ENCODE measurements at places on chromosomes 4 and X.

GRCh38 chr4:32462944-32463343, 1742.8 kb downstream of the PCDH7 start:
- no peak for DNase-seq

- no peak for DNase-seq
Observed at GRCh38 chr4:24203926-24204325, 314.1 kb upstream of the PPARGC1A start.

DNA sequence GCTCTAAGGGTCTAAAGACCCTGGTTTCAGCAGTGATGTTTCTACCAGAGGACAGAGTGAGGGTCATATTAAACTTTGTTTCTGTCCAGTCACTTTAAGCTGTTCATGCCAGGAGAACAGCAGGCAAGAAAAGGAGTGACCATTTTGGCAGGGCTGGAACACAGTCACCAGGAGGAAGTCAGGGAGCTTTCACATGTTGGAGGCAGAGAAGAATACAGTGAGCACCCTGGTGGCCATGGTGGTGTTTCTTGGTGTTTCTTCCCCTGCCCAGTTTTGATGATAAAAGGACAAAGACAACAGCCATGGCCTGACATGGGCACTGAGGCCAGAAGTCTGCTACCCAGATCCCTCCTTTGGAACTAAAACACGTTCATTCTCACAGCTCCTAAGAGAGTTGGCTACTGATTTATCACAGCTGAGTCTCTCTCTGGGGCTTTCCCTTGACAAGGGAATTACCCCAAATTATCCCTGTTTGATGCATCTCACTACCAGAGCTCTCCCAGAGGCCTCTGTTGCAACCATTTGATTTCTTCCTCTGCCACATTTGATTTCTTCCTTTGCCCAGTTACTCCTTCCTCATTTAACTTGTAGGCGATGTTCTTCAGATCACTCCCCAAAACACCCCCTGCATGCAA, 106.4 kb upstream of the NWD2 start:
- DNase-seq, result no peak

- DNase-seq, result no peak
Observed at GRCh38 chr4:126361287-126361686, 1046.5 kb downstream of the FAT4 start.

DNA sequence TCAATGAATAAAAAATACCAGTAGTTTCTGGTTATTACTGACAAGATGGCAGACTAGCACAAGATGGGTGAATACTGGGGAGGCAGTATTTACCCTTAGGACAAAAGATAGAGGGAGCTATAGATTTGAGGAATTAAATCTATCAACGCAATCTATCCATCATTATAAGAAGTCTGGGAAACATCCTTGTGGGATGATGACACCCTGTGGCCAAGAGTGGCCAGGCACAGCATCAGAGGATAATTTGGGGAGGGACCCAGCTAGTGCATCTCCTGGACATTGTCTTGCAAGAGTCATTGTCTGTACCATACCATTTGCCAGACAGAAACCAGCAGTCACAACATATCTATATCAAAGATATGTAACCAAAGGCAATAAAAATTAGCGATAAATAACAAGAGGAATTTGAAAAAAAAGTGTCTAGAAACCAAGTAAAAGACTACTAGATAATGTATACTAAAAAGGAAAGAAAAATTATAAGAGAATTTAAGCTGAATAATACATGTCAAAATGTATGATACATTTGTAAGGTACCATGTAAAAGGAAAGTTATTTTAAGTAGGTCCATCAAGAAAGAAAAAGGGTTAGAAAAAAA, 22.9 kb downstream of the KCTD8 start:
- no peak for DNase-seq

DNA sequence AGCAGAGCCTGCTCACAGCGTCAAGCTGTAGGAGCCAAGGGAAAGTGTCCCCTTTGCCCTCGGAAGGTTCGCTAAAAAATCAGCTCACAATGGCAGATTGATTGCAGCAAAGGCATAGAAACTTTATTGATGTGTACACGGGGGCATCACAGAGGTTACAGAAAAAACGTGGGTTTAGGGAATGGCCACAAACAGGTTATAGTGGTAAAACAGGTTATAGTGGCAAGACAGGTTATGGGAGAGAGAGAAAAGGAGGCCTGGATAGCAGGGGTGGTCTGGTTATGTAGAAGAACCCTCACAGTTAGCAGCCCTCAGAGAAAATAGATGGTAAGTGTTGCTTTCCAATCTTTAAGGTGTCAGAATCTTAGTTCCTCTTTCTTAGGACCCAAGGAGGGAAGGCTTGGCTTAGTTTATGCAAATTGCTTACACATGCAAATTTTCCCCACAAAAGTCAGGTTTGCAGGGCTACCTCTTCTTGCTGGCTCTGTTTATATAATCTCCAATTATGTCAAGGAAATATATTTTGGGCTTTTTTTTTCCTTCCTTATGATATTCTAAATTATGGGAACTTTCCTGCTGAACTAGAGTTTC, 113.7 kb downstream of the BMP15 start:
- no peak for DNase-seq

GRCh38 chr4:37998226-37998625, 38.0 kb downstream of the PTTG2 start:
- DNase-seq, result no peak

DNA sequence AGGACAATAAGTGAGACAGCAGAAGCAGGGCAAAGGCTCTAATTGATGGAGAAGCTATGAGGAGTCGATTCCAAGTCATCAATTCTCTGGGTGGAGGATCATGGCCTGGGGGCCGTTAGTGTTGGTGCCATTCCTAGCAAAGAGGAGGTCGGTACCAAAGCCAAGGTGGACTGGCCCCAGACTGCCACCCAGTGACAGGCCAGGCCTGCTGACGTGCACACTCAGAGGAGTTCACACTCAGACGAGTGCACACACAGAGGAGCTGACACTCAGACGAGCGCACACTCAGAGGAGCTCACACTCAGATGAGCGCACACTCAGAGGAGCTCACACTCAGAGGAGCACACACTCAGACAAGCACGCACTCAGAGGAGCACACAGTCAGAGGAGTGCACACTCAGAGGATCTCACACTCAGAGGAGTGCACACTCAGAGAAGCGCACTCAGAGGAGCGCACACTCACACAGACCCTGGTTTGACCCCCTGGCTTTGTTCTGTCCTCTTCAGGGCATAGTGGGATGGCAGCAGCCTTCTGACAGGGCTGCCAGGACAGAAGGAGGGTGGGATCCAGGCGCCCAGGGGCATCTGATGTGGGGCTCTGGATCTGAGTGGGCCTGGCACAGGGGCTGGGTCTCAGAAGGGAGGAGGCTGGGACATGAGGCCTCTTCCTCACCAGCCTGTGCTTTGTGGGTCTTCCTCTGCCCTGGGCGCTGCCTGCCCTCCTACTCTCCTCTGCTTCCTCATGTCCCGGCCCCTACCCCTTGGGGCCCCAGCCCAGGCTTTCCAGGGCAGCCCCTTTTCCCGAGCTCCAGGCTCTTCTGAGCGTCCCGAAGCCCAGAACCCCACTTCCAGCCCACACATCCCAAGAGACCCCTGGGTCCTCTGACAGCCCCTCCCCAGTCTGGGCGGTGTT, 41.7 kb upstream of the NKX1-1 start:
- DNase-seq, result peak; percentile 53

DNA sequence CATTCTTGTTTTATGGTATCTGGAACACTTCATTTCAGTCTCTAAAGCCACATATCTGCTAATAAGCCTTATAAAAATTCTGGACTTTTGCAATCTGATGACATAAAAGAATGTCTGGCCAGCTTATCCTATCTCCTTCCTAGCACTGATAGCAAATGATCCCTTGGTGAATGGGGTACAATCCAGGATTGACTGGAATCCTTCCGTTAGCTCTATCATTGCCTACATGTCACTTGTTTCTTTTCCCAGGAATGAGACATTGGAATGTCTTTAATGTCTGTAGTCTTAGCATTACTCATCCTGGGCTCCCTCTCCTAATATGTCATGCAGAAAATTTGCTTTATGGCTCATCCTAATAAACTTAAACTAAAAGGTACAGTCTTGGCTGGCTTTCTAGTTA, 14.8 kb upstream of the PABPC4L start:
- no peak for DNase-seq

DNA sequence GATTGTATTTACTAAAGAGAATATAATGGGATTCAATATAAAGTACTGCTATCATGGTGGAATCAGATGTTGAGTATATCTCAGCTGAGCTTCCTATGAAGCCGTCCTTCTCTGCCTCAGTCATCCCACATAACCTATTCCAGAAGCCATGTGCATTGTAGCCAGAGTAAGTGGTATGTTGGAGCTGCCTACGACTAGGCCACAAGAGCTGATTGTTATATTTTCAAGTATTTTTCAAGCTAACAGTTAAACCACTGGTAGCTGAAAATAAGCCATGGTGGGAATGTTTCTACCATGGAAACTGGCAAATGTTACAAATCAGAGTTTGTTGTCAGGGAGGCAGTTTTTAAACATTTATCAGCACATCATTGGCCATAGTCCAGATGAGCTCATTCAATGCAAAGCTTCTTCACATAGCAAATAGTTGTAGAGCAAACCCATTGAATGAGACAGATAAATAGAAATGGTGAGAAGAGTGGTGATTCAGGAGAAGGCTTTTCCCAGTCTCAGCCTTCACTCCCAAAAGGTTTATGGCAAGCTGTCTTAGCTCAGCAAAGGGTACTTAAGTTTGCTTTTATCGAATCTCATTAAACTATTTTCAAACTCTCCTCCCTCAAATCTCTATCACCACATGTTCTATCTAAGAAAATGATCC, 436.4 kb downstream of the PCDH19 start:
- DNase-seq, result no peak

GRCh38 chr4:37675587-37676290, 10.4 kb downstream of the RELL1 start:
- DNase-seq, result no peak

DNA sequence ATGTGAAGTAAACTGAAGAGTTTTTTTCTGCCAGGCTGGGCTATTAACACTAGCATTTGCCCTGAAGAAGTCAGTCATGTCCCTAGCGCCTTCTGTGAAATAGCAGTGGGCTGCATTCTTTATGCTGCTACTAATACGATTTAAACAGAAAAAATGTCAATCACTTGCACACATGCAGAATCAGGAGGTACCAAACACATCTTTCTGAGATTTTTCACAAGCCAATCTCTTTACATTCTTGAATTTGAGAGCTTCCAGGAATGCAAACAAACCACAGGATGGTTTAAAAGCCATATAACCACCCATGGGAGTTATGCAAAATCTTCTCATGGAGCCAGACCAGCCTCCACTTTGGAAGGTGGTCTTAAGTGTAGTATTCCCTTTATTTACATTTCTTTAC, 220.1 kb downstream of the IQCM start:
- DNase-seq, result no peak

GRCh38 chrX:41722816-41723618, 964 bp upstream of the GPR82 start:
- DNase-seq, result no peak

DNA sequence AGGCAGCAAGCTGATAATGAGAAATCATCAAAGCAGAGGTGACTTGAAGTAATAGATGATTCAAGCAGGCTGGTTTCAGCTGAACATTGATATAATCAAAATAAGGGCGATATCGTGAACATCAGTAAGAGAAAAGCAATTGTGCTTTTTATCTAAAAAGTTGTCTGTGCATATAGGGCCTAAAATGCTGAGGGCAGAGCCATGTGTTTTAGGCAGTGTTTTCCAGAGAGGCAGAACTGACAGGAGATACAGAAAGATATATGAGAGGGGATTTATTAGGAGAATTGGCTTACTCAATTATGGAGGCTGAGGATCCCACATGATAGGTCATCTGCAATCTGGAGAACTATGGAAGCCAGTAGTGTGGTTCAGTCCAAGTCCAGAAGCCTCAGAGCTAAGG, 136.5 kb upstream of the NPY2R start:
- no peak for DNase-seq

- no peak for DNase-seq
Observed at GRCh38 chr4:134560728-134561127, 359.1 kb upstream of the PABPC4L start.

DNA sequence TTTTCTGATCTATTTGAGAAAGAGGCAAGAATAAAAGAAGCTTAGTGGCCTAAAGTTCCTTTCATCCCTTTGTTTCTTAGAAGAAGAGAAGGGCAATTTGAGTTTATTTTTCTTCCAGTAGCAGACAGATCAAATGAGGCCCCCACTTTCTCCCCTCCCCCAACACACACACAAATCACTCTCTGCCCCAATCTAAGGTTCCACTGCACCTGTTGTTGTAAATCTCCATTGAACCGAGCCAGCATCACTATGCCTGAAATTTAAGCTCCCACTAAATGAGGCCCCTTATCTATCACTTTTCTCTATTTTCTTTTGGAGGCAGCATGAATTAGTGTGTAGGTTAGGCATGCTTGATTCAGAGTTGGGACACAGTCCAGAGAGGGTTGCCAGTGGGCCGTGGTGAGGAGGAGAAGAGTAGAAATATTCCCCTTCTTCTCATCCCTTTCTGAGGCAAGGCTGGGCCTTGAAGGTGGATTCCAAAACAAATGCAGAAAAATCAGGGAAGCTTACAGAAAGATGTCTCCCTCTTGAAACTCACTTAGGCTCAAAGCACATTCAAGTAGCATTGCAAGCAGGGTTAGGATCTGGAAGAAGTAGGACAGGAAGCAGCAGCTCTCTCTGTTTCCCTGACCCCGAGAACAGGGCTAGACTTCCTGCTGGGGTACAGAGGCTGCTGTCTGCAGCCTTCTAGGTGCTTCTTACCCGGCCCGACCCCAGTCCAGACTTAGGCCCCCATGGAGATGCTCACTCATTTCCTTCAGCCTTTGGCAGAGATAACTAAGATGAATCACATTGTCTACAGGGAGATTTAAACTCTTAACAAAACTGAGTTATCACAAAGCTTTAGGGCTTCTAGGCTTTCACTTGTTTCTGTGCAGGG, 70.7 kb downstream of the RASL11B start:
- no peak for DNase-seq

DNA sequence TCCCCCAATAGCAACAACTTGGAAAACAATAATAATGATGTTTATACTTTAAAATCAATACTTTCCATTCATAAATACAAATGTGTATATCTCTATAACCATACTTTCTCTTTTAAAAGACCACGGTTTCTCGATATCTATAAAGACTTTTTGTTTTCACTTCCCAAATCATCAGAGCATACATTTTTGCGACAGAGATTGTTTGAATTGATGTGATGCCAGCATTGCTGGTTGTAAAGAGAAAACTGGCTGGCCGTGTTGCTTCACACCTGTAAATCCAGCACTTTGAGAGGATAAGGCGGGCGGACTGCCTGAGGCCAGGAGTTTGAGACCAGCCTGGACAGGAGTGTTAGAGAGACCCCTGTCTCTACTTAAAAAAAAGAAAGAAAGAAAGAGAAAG, 77.6 kb upstream of the ZNF518B start:
- DNase-seq, result no peak

- no peak for DNase-seq
Observed at GRCh38 chrX:38260231-38260630, 39.6 kb upstream of the SRPX start.

DNA sequence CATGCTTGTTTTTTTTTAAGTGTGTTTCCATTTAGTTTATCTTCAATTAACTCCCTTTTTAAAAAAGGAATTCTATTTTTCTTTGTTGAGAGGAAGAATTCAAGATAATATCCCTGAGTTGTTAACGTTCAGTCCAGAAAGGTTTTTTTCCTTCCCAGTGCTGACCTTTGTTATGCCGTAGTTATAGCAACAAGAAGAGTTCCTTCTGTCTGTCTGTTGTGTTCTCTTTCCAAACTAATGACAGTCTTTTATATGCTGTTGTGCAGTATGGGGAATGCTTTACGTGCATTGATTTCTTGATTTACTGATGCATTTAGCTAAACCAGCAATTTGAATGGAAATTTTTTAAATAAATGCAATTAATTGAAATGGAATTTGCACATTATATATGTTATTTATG, 6.6 kb upstream of the CXXC4 start:
- DNase-seq, result no peak

- no peak for DNase-seq
Observed at GRCh38 chr4:89258506-89258905, 49.1 kb downstream of the GPRIN3 start.

All from tibial artery (tissue), 4 donors.